ENCODE measurements at places on chromosomes 6 and 20.

- DNase-seq, result no peak
Measured at GRCh38 chr6:7138046-7138531, 30.3 kb downstream of the RREB1 start.

- no peak for DNase-seq
Measured at GRCh38 chr6:136499370-136499769, 50.9 kb downstream of the MAP7 start.

GRCh38 chr20:25341716-25342680 lies 48.6 kb downstream of the ABHD12 start:
- peak; percentile 55 for DNase-seq

- peak; percentile 81 for DNase-seq
Measured at GRCh38 chr6:137927777-137928218, 60.7 kb downstream of the TNFAIP3 start.

GRCh38 chr6:150588888-150589499 lies 10.7 kb upstream of the PLEKHG1 start:
- no peak for DNase-seq

GRCh38 chr6:15842727-15843117 lies 179.9 kb upstream of the DTNBP1 start:
- no peak for DNase-seq

All from SJSA1 (cell line).